ENCODE measurements at places on chromosomes 2 and 18. TPM values are rescaled to one million over a fixed set of nuclear protein-coding genes. Genes with fewer than 3 reads are reported as not detected.

ASAP2 gene
- polyA plus RNA-seq = 10.9 TPM

PROKR1 gene
- not detected for polyA plus RNA-seq

GPN1 gene
- 41.4 TPM for polyA plus RNA-seq

MGAT4A gene
- not detected for polyA plus RNA-seq

TRPM8 gene
- not detected for polyA plus RNA-seq

Measured in GM23248 (cell line).